ENCODE measurements at places on chromosomes 3 and 15. TPM values are rescaled to one million over a fixed set of nuclear protein-coding genes. Genes with fewer than 3 reads are reported as not detected.

The LRIG1 gene
- 81.7 TPM for total RNA-seq

The ITIH1 gene
- not detected for total RNA-seq

The RARB gene
- 18.7 TPM for total RNA-seq

The ZNF502 gene
- 4.4 TPM for total RNA-seq

The C3orf80 gene
- total RNA-seq, result not detected

The CHRNA7 gene
- total RNA-seq, result 0.92 TPM

The CPNE9 gene
- not detected for total RNA-seq

The C3orf33 gene
- total RNA-seq, result 8.5 TPM

The TMOD2 gene
- total RNA-seq, result 6.6 TPM

The FSIP1 gene
- total RNA-seq, result 1.0 TPM

The KCNMB3 gene
- total RNA-seq, result 0.90 TPM

The LARP6 gene
- total RNA-seq, result 40.8 TPM

The SLC12A1 gene
- total RNA-seq, result not detected

The POLR2H gene
- total RNA-seq, result 26.8 TPM

The COL6A5 gene
- not detected for total RNA-seq

The SUCNR1 gene
- 2.4 TPM for total RNA-seq

The ZPLD1 gene
- not detected for total RNA-seq

The CD200 gene
- 3.1 TPM for total RNA-seq

The ASB14 gene
- 1.9 TPM for total RNA-seq

The SCN5A gene
- 207 TPM for total RNA-seq

The BSN gene
- total RNA-seq, result 0.70 TPM

The TM6SF1 gene
- 7.1 TPM for total RNA-seq

The SLC38A3 gene
- 11.4 TPM for total RNA-seq

The SOX14 gene
- not detected for total RNA-seq

The UTS2B gene
- total RNA-seq, result 0.43 TPM

The KLHL40 gene
- total RNA-seq, result 1.5 TPM

The BCHE gene
- total RNA-seq, result 2.1 TPM

The SLC30A4 gene
- total RNA-seq, result 3.4 TPM

The SLC6A1 gene
- 0.79 TPM for total RNA-seq

The TGM5 gene
- total RNA-seq, result not detected

The GPR15 gene
- not detected for total RNA-seq

The ZNF35 gene
- total RNA-seq, result 6.3 TPM

The CHRM5 gene
- total RNA-seq, result not detected

The C2CD4B gene
- total RNA-seq, result 4.0 TPM

The CNTN4 gene
- total RNA-seq, result 4.7 TPM

The SLC27A2 gene
- total RNA-seq, result not detected

The BCL2A1 gene
- 0.50 TPM for total RNA-seq

The ITGB5 gene
- total RNA-seq, result 107 TPM

The SHF gene
- total RNA-seq, result 6.5 TPM

The CFAP161 gene
- 0.44 TPM for total RNA-seq

The SECISBP2L gene
- total RNA-seq, result 34.9 TPM

The CHAC1 gene
- total RNA-seq, result 1.6 TPM

The NME9 gene
- not detected for total RNA-seq
